Activated CD4-positive, alpha-beta memory T cell treated with anti-CD3 and anti-CD28 coated beads for 36 hours (primary cell): ENCODE measurements at places on chromosomes 7 and 10. TPM values are rescaled to one million over a fixed set of nuclear protein-coding genes. Genes with fewer than 3 reads are reported as not detected.

The PTPN20 gene
- total RNA-seq, result 1.5 TPM

The UCN3 gene
- total RNA-seq, result not detected

The ATG9B gene
- total RNA-seq, result 4.6 TPM

The CALD1 gene
- 7.5 TPM for total RNA-seq

The SPDYE5 gene
- not detected for total RNA-seq

The GDF2 gene
- not detected for total RNA-seq

The CTAGE4 gene
- 3.6 TPM for total RNA-seq

The TAF6 gene
- 54.3 TPM for total RNA-seq

The PTF1A gene
- total RNA-seq, result not detected
